Osteocyte (in vitro differentiated cells): ENCODE measurements at places on chromosomes 5 and 9. TPM values are rescaled to one million over a fixed set of nuclear protein-coding genes. Genes with fewer than 3 reads are reported as not detected.

DNA sequence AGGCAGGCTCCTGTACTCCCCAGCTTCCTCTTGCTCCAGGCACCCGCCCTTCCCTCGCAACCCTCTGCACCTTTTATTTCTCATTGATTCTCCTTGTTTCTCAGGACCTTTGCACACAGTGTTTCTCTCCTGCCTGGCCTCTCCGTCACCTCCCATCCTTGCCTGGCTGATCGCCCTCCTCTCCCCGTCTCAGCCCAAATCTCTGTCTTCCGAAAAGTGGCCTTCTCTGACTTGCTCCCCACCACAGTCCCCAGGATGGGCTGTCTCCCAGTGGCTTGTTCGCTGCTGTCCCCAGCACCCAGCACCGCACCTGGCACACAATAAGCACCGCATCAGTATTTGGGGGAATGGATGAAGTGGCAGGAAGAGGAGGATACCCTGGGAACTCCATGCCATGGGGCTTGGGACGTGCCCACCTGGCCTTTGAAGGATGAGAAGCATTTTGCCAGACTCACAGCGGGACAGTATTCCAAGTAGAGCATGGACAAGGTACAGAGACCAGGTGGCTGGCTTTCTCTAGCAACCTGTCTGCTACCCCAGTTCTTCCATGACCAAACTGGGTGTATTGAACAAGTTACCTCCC is 62.5 kb downstream of the LMX1B start:
- no peak overlapping the region for H3K27ac ChIP-seq
- no peaks in the 10 kb centered on the region for H3K36me3 ChIP-seq
- H3K4me3 ChIP-seq, result no peak overlapping the region
- DNase-seq, result no peak

Gene EDIL3
- 470 and 495 TPM in 2 replicates for total RNA-seq

GRCh38 chr5:94473936-94474335 is 144.5 kb downstream of the KIAA0825 start:
- H3K4me3 ChIP-seq, result no peak overlapping the region
- no peaks in the 10 kb centered on the region for H3K36me3 ChIP-seq
- H3K4me1 ChIP-seq, result peaks cover 10% of the 10 kb centered on the region

Gene GPR151
- total RNA-seq, result not detected in 2 replicates

DNA sequence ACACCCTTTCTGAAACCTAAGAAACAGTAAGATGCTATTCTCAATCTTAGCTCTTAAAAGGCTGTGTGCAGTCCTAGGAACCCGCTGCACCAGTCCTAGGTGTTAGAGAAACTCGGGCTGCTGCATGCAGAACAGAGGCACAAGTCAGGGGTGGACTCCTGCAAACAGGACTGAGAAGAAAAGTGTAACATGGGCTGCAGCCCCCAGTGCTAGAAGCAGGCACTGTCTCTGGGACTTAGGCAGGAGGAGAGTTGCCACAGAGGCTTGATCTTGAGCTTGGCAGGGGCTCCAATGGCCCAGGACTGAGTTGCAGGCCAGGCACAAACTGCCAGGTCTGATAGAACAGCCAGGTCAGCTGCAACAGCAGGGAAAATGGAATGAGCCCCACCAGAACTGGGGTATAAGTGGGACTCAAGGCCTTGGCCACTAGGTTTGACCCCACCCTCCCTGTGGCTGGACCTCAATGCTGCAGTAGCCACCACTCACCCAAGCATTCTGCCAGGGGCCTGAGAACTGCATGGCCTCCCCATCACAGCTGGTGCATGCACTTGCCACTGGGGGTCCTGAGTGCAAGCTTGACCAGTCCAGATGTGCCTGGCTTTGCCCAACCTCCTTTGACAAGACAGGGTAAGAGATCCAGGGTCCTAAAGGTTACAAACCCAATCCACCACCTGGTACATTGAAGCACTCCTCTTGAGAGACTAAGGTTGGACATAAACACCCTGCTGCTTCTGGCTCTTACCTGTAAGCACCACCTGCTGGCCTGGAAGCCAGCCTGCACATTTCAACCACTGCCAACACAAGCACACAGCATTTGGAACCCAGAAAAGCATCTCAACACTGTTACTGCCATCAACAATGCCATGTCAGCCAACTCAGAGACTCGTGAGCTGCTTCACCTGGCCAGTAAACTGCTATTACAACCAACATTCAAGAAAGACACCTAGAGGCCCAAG is 103.3 kb downstream of the FBXL17 start:
- no peak overlapping the region for H3K27ac ChIP-seq
- peaks cover 19% of the 10 kb centered on the region for H3K36me3 ChIP-seq
- H3K4me3 ChIP-seq, result no peak overlapping the region
- no peaks in the 10 kb centered on the region for H3K27me3 ChIP-seq
- peaks cover 22% of the 10 kb centered on the region for H3K4me1 ChIP-seq
- no peak for DNase-seq

Gene TRAF1
- 7.1 and 7.8 TPM in 2 replicates for total RNA-seq

DNA sequence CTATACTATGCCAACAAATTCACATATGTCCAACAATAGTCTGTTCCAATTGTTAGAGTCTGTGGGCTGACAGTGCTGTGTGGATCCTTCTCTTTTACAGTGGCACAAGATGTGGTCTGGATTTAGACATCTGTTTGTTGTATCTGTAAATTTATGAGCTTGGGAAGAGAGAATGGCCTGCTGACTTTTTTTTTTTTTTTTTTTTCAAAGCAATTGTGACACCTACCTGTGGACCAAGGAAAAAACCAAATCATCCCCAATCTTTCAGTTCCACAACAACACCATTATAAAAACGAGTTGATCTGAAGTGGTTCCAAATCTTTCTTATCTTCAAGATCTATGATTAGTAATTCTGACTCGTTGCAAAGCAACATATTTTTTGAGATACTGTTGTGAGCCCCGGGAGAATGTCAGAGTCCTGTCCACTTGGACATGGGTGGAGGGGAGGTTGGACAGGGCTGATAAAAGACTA is 4.9 kb downstream of the IRX2 start:
- peaks cover 46% of the 10 kb centered on the region for H3K4me1 ChIP-seq
- DNase-seq, result no peak
- peak overlapping the region; percentile 2 for H3K4me3 ChIP-seq
- no peaks in the 10 kb centered on the region for H3K27me3 ChIP-seq

- H3K4me3 ChIP-seq, result no peak overlapping the region
- no peaks in the 10 kb centered on the region for H3K36me3 ChIP-seq
- H3K27me3 ChIP-seq, result peaks cover 35% of the 10 kb centered on the region
- DNase-seq, result no peak
- H3K4me1 ChIP-seq, result peaks cover 3% of the 10 kb centered on the region
These were observed 366.1 kb upstream of the CCNH start for GRCh38 chr5:87778876-87779275.

Gene HOMER1
- total RNA-seq, result 7.2 and 8.5 TPM in 2 replicates

- peaks cover 52% of the 10 kb centered on the region for H3K36me3 ChIP-seq
- no peak overlapping the region for H3K27ac ChIP-seq
- H3K27me3 ChIP-seq, result no peaks in the 10 kb centered on the region
- peaks cover 13% of the 10 kb centered on the region for H3K4me1 ChIP-seq
- H3K4me3 ChIP-seq, result no peak overlapping the region
- no peak for DNase-seq
These were observed 60.8 kb downstream of the MTMR12 start for GRCh38 chr5:32251871-32252458.

Gene RNF208
- 7.2 and 8.0 TPM in 2 replicates for total RNA-seq
